ENCODE measurements at places on chromosomes 1 and 21.
A peak's percentile ranks its signal among the peaks of the same experiment; 100 is the strongest.

DNA sequence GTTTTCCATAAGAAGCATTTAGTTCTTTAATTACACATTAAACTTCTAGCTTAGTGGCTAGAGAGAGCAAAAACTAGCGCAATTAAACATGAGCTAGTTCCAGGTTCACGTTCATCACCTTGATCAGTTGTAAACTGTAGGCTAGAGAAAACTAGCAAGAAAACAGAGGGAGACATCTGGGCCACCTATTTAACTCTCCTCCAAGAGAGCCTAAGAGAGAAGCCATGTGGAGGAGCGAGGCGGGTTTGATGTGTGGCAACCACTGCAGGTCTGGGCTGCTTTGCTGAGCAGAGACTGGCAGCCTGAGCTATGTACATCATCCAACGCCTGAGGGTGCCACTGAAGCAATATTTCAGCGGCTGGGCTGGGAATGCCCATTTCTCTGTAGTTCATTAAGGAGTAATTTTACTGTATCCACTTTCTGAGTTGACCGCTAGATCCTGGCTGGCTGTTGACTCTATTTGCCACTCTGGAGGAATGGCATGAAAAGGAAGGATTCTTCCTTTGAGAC lies 252.9 kb downstream of the DYRK1A start:
- H3K27me3 ChIP-seq: peaks cover 18% of the 10 kb centered on the region
- no peak for DNase-seq
- no peak overlapping the region for H3K4me3 ChIP-seq
- H3K27ac ChIP-seq: no peak overlapping the region
- H3K4me1 ChIP-seq: no peaks in the 10 kb centered on the region
- H3K36me3 ChIP-seq: no peaks in the 10 kb centered on the region

DNA sequence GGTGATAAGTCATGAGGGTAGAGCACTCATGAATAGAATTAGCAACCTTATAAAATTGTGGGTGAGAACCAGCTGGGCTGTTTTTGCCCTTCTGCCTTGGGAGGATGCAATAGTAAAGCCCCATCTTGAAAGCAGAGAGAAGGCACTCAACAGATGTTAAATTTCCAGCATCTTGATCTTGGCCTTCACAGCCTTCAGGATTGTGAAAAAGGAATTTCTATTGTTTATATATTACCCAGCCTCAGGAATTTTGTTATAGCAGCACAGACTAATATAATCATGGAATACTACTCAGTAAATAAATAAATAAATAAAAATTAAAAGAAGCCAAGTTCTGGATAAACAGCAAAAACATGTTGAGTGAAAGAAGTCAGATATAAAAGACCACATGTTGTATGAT lies 175.2 kb downstream of the KCNT2 start:
- H3K4me3 ChIP-seq: no peak overlapping the region
- no peaks in the 10 kb centered on the region for H3K27me3 ChIP-seq
- no peaks in the 10 kb centered on the region for H3K4me1 ChIP-seq
- H3K27ac ChIP-seq: no peak overlapping the region

- no peak overlapping the region for H3K27ac ChIP-seq
- no peak for DNase-seq
- H3K4me3 ChIP-seq: no peak overlapping the region
- H3K4me1 ChIP-seq: no peaks in the 10 kb centered on the region
- no peaks in the 10 kb centered on the region for H3K36me3 ChIP-seq
Observed at GRCh38 chr1:29985606-29985945, 737.8 kb downstream of the MATN1 start.

DNA sequence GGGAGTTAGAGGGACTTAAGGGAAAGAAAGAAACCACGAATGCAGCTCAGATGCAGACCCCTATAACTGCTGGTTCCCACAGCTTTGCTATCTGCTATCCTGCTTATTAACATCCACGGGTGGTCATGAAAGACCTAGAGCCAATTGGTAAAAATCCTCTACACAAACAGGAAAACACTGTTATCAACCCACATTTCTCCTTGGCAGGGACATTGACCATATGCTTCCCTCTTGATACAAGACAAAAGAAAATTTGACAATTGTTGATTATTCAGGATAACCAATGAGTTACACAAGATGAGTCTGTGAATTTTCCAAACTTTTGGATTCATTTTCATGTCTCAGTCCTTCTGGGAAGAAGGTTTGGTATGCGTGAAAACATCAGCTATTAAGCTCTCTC lies 90.4 kb downstream of the TIAM1 start:
- DNase-seq: no peak
- no peak overlapping the region for H3K4me3 ChIP-seq
- H3K36me3 ChIP-seq: no peaks in the 10 kb centered on the region

- no peak overlapping the region for H3K4me3 ChIP-seq
- DNase-seq: no peak
- H3K4me1 ChIP-seq: peaks cover 10% of the 10 kb centered on the region
- peaks cover 18% of the 10 kb centered on the region for H3K27me3 ChIP-seq
- H3K27ac ChIP-seq: no peak overlapping the region
Observed at GRCh38 chr1:190479050-190479397, 1.4 kb upstream of the BRINP3 start.

- no peak overlapping the region for H3K4me3 ChIP-seq
- no peak overlapping the region for H3K27ac ChIP-seq
- peaks cover 7% of the 10 kb centered on the region for H3K4me1 ChIP-seq
- H3K36me3 ChIP-seq: no peaks in the 10 kb centered on the region
- DNase-seq: no peak
- no peaks in the 10 kb centered on the region for H3K27me3 ChIP-seq
Observed at GRCh38 chr21:39375446-39375845, 26.6 kb upstream of the HMGN1 start.

- H3K4me3 ChIP-seq: no peak overlapping the region
- no peaks in the 10 kb centered on the region for H3K27me3 ChIP-seq
- H3K36me3 ChIP-seq: peaks cover 2% of the 10 kb centered on the region
- no peak overlapping the region for H3K27ac ChIP-seq
Observed at GRCh38 chr1:83028467-83028866, 970.5 kb downstream of the TTLL7 start.

GRCh38 chr21:44778094-44778493 lies 23.5 kb downstream of the UBE2G2 start:
- DNase-seq: no peak
- H3K4me3 ChIP-seq: no peak overlapping the region
- H3K27ac ChIP-seq: no peak overlapping the region
- peaks cover 73% of the 10 kb centered on the region for H3K36me3 ChIP-seq

- H3K27ac ChIP-seq: no peak overlapping the region
- peaks cover 20% of the 10 kb centered on the region for H3K27me3 ChIP-seq
- H3K36me3 ChIP-seq: no peaks in the 10 kb centered on the region
- H3K4me3 ChIP-seq: no peak overlapping the region
- DNase-seq: no peak
- no peaks in the 10 kb centered on the region for H3K4me1 ChIP-seq
Observed at GRCh38 chr1:153210206-153210605, 7.0 kb downstream of the LELP1 start.

DNA sequence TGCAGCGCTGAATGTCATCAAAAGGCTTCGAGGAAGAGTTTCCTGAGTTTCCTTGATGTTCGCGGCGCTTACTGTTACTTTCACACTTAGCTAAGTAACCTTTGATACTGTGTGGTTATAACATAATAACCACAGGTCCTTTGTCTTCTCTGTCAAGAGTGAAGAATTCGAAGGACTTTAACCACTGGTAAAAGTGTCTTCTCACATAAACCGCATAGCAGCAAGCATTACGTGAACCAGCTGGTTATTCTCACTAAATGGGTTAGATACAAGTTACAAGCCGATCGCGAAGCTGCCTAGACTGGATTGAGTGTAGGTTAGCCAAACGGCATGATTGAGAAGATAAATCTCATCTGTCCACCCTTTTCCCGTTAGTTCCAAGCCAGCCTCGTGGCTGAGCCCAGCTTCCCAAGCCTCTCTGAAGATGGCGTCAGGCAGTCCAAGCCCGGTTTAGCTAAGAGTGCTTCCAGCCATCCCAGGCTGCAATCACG lies 18.3 kb upstream of the IFNGR2 start:
- no peaks in the 10 kb centered on the region for H3K36me3 ChIP-seq
- H3K27me3 ChIP-seq: no peaks in the 10 kb centered on the region
- H3K4me3 ChIP-seq: peak overlapping the region; percentile 62
- H3K27ac ChIP-seq: peak overlapping the region; percentile 97

All from activated B cell treated with CpG ODN at 0.5 μM for 24 hours (primary cell).